Type B pancreatic cell (in vitro differentiated cells): ENCODE measurements at places on chromosomes 3 and 15. TPM values are rescaled to one million over a fixed set of nuclear protein-coding genes. Genes with fewer than 3 reads are reported as not detected.

- DNase-seq: no peak
These were observed 106.7 kb downstream of the GHSR start for GRCh38 chr3:172341482-172342059.

DNA sequence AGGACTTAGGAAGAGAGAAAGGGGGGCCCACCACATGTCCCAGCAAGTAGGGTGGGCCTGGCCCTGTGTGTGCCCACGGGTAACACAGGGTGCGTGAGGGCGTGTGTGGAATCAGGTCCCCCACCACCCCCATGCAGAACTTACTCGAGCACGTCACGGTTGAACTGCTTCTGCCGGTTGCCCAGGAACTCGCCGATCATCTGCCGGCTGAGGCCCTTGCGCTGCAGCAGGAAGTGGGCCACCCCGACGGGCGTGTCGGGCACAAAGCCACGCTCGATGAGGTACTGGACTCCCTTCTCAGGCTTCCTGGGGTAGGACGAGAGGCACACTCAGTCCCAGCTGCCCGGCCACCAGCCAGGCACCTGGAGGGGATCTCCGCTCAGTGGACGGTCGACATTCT, 83.1 kb upstream of the RPL32 start:
- DNase-seq: no peak

GRCh38 chr3:46407970-46408369, 911 bp downstream of the CCRL2 start:
- no peak for DNase-seq

- DNase-seq: no peak
These were observed 787.9 kb upstream of the LMCD1 start for GRCh38 chr3:7713724-7714123.

GRCh38 chr3:29338377-29338776, 57.5 kb downstream of the RBMS3 start:
- no peak for DNase-seq

DNA sequence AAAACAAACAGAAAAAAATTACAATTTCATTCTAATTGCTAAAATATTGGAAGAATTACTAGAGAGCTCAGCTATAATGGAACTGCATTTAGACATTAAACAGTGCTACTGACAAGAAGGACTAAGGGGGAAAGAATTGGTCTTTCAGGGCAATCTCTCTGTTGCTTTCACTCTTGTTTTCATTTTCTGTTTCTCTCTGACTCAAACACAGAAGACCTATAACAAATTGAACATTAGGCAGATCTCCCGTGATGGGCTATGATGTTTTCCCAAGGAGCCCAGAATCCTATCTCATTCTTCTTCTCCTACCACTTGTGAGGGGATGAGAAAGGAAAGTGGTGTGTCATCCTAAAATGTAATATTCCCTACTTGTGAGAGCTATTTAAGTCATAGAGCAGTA, 358.0 kb upstream of the TGFBR2 start:
- no peak for DNase-seq

GRCh38 chr15:35013370-35013769, 25.3 kb upstream of the ZNF770 start:
- DNase-seq: no peak

GRCh38 chr3:34056951-34057390, 258.5 kb downstream of the PDCD6IP start:
- DNase-seq: no peak

GRCh38 chr15:58931987-58932588, 1.4 kb downstream of the SLTM start:
- no peak for DNase-seq

DNA sequence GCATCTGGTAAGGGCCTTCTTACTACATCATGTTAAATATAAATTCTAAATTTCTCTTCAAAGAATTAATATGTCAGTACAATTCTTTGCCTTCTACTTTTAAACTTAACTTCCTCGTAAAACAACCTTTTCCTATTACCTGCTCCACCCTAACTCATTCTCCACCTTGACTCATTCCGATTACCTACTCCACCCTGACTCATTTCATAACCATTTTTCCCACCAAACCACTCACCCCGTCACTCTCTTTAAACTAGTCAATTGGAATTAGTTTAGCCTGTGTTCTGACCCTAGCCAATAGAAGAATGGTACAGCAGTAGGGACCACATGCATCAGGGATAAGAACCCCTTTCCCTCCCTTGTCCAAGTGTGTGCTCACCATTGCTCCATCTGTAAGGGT, 65.6 kb downstream of the PLSCR2 start:
- no peak for DNase-seq

DNA sequence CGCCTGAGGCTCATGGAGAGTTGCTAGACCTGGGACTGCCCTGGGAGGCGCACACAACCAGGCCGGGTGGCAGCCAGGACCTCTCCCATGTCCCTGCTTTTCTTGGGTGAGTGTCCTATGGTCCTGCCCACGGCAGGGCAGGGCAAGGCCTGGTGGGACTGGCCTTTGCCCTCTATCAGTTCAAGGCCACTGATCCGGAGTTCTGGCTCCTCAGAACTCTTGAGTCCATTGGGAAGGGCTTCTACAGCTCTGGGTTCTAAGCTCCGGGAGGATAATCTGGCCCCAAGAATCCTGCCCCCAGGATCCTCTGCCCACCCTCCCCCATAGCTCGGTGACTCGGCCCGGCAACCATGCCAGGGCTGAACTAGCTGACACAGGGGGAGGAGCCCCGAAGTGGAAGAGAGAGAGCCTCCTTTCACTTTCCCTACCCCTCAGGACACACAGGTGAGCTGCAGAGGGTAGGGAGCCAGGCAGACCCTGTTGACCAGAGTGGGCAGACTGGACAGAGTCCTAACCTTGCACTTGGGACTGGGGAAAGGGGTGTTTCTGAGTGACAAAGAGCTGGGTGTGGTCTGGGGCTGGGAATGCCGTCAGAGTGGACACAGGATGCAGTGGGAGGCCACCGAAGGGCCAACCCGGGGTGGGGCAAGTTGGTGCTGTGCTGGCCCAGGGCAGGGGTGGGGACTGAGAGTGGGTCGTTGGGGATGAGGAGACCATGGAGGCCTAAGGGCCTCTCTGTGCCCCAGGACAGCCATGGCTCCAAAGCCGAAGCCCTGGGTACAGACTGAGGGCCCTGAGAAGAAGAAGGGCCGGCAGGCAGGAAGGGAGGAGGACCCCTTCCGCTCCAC, 664 bp downstream of the PARP3 start:
- no peak for DNase-seq

GRCh38 chr15:69845159-69845558, 252.6 kb downstream of the TLE3 start:
- no peak for DNase-seq

DNA sequence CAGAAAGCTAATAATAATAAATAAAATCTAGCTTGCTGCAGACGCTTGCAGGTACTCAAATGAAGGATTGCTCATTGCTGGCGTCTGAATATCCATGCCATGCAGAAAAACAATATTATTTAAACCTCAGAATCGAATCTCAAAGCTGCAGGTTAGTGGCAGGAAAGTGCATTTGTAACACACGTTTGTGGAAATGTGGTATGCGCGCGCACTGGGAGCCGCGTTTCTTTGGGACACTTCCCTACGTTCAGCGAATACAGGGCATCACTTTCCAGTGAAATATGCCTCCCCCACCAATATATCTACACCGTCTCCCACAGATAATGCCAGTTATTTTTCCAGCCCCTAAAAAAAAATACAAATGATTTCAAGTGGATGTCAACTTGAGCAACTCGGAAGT, 37.1 kb downstream of the ZIC4 start:
- no peak for DNase-seq

DNA sequence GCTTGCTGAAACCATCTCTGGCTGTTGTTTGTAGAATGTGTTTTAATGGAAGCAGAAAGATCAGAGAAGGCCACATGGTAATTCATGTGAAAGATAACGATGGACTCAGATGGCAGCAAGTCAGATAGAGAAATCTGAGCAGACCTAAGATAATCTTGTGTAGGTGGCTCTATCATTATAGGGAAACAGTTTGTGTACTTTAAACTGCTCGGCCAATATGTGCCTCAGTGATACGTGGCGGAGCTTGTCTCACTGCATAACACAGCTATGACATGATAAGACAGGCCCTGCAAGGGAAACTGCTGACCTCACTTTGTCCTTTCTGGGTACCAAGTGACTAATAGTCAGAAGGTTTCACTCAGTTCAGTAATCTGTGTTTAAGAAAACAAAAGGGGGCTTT, 51.0 kb downstream of the MME start:
- DNase-seq: no peak

DNA sequence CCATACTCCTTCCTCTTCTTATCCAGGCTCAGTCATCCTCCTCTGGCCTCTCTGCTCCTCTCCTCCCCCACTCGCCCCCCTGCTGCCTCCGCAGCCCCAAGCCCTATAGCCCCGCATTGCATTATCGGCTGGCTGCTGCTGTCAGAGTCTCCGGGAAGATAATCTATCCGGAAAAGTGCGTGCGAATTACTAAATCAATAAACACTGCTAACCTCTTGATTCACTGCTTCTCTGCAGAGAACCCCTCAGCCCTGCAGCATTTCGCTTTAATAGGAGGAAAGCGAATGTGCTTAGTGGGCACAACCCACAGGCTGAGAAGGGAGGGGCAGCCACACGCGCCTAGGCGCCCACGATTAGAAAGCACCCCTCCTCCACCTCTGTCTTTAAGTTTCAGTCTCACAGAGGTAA, 167.6 kb downstream of the ABHD5 start:
- no peak for DNase-seq

DNA sequence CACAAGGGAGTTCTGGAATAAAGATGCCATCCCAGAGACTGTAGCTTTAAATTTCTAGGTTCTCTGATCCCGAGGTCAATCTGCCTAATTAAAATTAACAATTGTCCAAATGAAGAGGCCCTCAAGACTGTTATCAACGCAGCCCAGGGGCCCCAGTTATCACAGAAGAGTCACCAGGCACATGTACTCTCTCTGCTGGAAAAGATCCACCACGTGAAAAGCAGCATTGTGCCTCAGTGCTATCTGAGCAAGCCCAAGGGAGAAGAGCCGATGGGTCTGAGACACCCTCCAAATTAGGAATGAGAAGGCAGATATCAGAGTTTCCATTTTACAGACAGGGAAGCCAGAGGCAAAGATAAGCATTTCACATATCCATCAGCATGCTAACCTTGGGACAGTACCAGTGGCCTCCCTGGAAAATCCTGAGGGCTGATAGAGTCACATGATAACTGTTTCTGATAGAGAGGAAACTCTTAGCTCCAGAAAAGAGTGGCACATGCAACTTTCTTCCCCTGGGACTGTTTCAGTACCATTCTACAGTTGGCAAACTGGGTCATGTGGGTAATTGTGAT, 55.5 kb downstream of the ITGB5 start:
- DNase-seq: no peak

DNA sequence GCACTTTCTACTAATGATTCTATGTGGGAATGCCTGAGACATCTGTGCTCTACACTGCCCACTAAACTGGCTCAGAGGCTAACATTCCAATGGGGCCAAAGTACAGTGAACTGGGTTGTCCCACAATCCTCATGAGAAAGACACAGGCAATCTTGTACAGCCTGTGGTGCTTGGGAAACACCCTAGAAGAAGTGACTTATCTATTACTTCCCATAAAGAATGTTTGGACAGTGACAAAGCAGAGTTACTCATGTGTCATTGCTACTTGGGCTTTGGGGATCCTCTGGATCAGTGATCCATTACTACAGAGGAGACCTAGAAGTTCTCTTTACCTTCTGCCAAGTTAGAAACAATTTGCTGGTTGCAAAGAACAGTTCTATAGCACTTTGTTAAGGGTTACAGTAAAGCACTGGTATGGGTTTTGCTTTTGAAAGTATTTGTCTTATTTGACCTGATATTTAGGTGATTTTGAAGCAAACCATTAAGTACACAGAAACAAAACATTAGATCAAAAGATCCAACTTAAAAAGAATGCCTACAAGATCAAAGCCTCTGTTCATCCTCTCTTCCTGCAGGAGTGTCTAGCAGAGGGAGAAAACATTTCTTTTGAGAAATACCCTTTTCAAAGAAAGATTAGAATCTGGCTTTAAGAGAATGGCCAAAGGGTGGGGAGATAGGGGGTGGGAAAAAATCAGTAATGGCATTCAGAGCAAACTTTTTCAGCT, 75.8 kb downstream of the CTNNB1 start:
- no peak for DNase-seq

GRCh38 chr3:111730143-111730542, 128.9 kb upstream of the PHLDB2 start:
- no peak for DNase-seq

DNA sequence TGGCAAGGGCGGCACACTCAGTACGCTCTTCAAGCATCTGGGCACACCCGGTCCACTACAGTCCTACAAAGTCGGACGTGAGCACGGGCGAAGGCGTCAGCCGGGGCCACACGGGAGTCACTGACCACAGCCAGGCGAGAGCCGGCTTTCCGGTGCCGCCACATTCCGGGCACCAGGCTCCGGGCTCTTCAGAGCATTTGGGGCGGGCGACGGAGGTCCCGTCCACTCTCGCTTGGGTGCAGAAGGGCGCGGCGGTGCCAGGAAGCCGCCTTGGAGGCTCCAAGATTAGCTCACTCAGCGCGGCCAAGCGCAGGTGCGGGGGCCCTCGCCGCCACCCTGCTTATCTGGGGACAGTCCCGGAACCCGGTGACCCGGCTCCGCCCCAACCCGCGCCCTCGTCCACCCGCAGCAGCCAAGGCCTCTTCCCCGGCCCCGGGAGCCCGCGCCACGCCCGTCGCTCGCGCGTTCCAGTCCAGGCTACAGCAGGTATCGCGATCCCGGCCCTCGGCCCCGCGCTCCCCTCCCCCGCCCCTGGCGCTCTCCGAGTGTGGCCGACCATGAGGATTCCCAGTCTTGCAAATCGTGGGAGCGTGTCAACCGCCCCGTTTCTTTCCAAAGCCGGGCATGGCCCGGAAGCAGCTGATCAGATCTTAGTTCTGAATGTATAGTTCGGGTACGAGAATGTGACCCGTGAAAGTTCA, at the start of gene ADPRH:
ADPRH (plus strand) TSS at position 127 of the 701 bp plus-strand sequence. CDS start 2,678 bp downstream, outside the sequence.
- DNase-seq: peak; percentile 86

DNA sequence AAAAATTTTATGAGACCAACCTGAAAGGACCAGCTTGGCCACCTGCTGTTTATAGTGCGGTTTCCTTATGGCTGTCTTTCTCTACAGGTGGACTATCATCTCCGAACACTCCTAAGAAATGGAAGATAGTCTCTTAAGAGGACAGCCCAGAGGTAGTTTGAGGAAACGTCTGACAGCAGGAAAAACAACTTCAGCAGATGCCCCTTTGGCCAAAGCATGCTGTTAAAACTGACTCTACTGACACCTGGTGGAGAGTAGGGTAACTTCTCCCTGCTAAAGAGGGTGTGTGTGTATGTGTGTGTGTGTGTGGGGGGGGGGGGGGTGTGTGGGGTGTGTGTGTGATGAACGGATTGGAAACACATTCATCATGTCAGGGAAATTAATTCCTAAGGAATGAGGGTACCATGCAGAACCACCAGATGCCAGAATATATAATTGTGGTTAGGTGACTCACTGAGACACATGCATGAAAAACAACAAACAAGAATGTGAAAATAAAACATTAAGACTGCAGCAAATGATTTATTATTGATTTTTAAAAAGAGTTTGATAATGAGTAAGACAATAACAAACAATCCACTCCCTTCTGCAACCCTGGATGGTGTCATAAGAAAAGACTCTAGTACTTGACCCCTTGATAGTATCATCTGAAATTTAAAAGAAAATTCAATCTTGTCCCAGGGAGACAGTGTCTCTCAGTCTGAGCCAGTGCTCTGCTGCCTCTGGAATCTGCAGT, 256.5 kb downstream of the THRB start:
- no peak for DNase-seq

Gene MYLK
- total RNA-seq: 3.4 and 16.8 TPM in 2 replicates

Gene LRRN1
- 30.7 and 85.2 TPM in 2 replicates for total RNA-seq

Gene NUP210
- total RNA-seq: 21.6 and 26.5 TPM in 2 replicates

Gene ZNF774
- 4.8 and 5.5 TPM in 2 replicates for total RNA-seq
